ENCODE measurements at places on chromosomes 4 and X.

GRCh38 chrX:123962006-123962467 is 531 bp downstream of the STAG2 start:
- DNase-seq = no peak

- no peak for DNase-seq
These were observed 14.2 kb downstream of the NUDT6 start for GRCh38 chr4:122908223-122908622.

DNA sequence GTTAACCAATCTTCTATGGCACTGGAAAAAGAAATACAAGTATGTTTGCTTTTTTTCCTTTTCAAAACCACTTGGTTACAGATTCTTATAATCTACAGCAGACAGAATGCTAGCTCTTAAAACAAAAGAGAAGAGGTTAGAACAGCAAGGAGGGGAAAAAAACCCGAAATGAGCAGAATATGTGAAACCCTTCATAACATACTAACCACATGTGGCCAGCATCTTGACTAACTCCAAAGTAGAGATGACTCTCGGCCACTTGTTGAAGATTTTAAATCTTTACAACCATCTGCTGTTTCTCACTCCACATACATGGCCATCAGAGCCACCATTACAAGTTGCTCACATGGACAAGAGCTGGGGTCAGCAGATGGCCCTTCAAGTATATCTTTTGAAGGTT is 100.3 kb downstream of the PAPSS1 start:
- no peak for DNase-seq

- no peak for DNase-seq
These were observed 583 bp downstream of the GABRE start for GRCh38 chrX:151973851-151974335.

DNA sequence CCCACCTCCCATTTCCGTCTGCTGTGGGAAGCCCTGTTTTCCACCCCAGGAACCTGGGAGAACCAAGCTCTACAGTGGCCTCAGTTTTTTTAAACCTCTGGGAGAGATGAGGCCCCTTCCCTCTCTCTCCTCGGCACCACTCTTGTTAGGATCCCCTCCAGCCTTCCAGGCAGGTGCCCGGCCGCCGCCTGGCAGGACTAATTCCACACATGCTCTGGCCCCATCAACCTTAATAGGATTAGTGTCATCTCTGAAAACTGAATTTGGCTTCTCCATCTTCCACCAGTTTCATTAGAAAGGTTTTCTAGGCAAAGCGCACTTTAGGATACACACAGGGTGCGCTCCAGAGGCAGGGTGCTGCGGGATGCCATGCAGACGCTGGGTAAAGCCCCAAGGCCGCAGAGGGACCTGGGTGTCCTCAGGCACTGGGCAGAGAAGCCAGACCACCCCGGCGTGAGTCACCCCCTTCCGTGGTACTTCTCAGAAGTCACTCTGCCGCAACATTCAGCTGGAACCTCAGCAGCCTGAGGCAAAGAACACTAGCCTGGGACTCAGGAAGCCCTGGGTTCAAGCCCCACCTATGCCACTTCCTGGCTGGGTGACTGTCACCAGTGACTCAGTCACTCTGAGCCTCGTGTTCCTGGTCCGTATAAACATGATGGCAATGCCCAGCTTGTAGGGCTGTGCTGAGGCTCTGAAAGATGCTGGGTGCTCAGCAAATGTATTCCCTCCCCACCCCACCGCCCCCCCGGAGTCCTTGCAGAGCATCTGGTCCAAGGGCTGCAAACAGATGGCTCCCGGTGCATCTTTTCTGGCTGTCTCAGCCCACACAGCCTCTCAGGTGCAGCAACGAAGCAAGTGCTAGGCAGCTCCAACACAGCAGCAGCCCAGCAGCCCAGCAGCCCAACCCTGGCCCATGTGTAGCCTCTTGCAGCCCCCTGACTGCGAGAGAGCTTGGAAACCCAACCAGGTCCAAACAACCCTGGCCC is 29.1 kb downstream of the PPP2R2C start:
- DNase-seq = no peak

DNA sequence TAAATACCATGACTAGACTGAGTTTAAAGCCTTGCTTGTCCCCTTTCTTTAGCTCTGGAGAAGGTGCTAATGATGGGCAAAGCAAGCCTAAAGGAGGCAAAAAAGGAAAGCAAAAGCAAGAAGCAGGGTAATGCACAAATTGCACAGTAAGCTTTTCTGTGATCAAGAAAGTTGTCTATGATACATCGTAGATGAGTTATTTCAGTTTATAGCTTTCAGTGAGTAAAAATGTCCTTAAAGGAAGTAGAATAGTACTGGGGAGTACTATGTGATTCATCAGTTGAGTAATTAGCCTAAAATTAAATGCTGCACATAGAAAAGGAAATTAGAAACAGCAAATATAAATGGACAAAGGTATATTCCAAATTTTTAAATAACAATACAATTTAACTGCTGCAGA is 50.2 kb upstream of the PDE5A start:
- no peak for DNase-seq

GRCh38 chrX:153434801-153435200 is 11.1 kb downstream of the TREX2 start:
- no peak for DNase-seq

DNA sequence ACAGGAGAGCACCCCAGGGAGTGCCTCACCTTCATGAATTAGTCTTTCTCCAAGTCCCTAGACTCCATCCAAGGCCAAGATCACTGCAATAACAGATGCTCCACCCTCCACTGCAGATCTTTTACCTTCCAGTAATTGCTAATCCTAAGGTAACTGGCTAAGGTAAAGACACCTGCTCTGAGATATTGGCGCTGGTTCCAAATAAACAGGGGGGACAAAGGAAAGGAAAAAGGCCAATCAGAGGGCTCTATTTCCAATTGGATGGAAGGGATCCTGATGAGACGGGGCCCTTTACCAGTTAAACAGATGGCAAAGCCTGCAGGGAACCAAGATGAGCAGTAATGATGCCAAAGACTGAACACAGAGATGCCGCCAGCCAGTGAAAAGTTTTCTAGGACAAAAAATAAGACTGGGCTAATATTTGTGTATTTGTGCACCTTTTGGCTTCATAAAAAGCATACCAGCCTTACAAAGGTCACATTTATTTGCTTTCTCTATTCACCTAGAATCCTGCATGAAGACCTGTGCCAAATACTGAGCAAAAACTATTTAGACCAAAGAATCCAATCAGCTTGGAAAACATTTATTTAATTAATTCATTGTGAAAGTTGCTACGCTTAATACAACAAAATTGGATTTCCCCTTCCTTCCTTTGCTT is 148.5 kb downstream of the PPP3CA start:
- DNase-seq = no peak
